ENCODE measurements at places on chromosomes 3 and 15.

DNA sequence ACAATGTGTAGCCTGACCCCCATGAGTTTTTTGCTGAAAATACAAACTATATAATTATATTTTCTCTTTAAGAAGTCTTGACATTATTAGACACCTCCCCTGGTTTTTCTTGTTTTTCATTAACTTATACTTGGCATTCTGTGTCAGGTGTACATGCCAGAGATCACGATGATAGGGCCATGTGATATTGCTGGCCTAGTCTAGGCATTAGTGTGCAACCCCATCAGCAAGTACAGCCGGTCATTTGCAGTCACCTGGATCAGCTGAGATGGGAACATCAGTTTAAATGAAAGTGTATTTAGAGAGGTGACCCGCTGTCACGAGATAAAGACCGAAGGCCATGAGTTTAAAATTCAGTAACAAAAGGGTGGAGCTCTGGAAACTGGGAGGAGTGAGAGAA, 12.6 kb upstream of the SPPL2A start:
- no peak for DNase-seq

DNA sequence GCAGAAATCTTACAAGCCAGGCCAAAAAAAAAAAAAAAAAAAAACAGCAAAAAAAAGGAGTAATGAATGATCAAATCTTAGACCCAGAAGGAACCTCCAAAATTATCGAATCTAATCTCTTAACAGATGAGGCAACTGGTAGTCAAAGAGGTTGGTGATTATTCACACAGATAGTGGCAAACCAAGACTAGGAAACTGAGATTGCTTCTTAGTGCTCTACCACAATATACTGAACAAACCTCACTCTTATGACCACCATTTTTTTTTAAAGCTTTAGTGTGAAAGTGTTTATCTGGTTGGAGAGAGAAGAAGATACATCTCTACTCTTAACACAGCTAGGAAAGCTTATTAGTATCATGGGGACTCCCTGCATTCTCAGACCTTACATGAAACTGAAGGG, 17.3 kb downstream of the ATOSA start:
- no peak for DNase-seq

DNA sequence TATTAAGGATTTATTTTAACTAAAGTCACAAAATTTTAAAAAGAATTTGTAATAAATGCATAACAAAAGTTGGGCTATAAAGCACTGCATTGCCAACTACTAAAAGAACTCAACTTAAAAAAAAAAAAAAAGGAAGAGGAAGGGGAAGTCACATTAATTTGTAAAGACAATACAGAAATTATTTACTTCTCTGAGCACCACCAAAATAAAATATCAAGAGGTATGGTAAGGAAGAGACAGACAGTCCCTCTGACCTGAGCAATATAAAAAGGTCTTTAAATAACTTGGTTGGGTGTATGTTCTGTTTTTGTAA, 83.5 kb downstream of the UACA start:
- DNase-seq, result no peak

- no peak for DNase-seq
These were observed 337.8 kb upstream of the NR2E3 start for GRCh38 chr15:71472566-71472965.

DNA sequence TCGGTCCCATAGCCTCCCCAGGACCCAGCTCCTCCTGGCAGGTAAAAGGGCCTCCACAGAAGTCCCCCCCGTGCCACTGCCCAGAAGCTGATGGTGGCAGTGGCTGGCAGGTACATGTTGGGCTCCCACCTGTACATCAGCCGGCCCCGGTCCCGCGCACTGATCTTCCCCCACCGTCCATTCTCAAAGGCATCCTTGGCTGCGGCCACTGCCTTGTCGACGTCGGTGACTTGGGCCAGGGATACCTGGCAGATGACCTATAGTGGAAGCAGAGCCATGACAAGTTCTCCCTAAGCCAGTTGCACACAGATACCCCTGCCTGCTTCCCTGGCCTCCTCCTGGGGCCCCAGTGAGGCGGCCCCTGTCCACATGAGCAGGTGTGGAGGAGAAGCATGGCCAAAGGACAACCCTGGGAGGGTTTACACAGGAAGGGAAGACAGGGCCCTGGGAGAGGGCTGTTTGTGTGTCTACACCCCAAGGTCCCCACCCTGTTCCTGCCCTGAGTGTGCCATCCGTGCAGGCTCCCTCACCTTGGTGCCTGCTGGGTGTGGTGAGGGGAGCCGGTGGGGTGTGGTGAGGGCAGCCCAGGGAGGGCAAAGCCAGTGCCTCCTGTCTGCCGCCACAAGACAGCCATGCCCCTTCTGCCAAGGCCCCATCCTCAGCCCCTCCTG, 44.8 kb downstream of the ALDH1L1 start:
- no peak for DNase-seq

GRCh38 chr3:139671107-139671506, 6.7 kb downstream of the NMNAT3 start:
- no peak for DNase-seq

GRCh38 chr15:38085931-38086568, 151.6 kb downstream of the TMCO5A start:
- peak; percentile 24 for DNase-seq

DNA sequence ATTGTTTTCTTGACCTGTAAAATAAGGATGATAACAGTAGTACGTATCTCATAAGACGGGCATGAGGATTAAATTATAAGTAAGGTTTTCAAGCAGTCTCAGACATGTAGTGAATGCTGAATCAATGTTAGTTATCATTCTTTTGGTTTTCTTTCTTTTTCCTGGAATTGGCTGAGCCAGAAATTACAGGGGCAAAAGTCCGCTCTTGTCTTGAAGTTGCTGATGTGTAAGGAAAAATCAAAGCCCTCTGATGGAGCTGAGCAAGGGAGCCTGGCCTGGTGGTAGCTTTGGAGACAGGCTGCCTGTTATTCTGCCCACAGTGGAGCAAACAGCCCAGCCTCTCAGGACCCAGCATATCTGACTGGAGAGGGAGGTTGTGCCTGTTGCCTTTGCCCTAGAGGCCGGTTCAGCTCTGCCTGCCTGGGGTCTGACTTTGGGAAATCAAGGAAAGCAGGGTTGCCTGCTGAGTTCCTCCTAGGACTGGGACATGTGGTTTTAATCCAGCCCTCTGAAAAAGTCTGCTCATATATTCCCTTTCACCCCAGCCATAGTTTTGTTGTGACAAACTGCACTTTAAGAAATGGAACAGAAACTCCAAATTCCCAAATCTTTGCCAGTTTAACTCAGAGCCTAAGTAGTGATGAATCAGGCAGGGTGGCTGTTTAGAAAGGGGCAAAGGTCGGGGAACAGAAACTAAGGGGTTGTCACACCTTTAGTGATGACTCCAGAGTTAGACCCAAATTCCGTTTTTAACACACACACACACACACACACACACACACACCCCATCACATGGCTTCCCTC, 40.1 kb downstream of the GASK1A start:
- no peak for DNase-seq

DNA sequence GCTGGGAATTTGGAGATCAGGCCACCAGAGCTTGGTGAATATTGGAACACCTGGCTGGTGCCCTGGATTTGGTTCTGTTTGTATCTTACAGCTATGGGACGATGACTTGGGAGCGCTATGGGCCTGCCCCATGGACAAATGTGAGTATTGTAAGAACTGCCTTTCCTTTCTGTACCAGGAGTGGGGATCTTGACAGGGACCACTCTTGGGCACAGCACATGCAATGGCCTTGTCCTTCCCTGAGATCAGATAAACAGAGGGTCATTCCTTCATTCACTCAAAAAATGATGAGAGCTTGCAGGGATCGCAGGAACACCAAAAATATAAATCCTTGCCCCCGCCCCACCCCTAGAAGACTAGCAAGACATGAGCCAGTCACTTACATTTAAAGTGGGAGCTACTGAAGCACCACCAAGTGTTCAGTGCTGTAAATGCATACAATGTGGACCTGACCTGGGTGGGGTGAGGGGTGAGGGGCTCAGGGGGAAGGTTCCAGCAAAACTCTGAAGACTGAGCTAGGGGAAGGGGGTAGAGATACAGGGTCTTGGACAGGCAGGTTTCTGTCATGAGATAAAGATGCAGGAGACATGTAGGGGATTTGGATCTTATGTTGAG, 2.7 kb upstream of the CRELD1 start:
- no peak for DNase-seq

- peak; percentile 67 for DNase-seq
These were observed 7.6 kb downstream of the EPHB3 start for GRCh38 chr3:184568924-184569829.

- DNase-seq, result peak; percentile 54
These were observed 4.6 kb downstream of the SNUPN start for GRCh38 chr15:75620841-75621391.

GRCh38 chr3:57691411-57692132, 1.3 kb downstream of the DENND6A start:
- no peak for DNase-seq

DNA sequence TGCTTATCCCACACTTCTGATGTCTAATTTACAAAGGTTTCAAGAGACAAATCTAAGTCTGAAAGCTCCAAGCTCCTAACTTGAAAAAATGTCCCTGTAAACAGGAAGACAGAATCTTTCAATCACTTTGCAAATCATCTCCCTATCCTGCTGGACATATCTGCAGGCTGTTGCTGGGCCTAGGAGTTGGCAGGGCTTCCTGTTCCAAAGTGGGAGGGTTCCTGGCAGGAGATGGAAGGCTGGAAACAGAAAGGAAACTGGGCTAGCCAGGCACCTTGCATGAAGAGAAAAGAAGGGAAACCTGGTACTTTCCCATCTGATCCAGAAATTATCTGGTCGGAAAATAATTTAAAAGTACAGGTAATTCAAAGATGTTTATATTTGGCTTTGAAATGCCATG, 227.3 kb upstream of the IL12A start:
- no peak for DNase-seq

DNA sequence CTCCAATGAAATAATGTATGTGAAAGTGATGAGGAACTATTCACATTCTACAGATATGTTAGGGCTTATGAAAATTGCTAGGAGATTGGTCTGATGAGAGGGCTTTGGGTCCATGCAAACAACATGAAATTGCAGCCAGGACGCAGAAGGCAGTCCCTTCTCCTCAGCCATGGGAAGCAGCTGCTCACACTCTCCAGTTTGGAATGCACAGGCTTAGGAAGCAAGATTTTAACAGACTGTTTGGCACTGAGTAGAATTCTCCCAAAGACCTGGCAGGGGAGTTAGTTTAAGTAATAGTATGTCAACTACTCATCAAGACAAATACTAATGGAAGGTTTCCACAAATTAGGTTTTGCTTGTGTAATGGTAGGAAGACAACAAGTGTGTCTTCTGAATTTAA, 500.7 kb upstream of the ARRDC4 start:
- DNase-seq, result no peak

- DNase-seq, result no peak
These were observed 1390.9 kb upstream of the CADM2 start for GRCh38 chr3:83567935-83568334.

DNA sequence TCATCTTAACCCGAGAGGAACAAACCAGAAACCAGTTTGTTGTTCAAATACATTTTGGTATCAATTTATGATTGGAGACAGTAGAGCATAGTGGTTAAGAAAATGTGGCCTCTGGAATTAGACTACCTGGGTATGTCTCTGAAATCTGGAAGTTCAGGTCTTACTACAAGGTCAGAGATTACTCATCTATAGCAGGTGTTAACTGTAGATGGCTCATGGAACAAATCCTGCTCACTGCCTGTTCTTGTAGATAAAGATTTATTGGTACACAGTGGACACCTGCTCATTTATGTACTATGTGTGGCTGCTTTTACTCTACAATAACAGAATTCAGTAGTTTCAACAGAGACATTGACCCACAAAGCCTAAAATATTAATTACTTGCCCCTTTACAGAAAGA, 413.3 kb downstream of the CNTN6 start:
- no peak for DNase-seq

DNA sequence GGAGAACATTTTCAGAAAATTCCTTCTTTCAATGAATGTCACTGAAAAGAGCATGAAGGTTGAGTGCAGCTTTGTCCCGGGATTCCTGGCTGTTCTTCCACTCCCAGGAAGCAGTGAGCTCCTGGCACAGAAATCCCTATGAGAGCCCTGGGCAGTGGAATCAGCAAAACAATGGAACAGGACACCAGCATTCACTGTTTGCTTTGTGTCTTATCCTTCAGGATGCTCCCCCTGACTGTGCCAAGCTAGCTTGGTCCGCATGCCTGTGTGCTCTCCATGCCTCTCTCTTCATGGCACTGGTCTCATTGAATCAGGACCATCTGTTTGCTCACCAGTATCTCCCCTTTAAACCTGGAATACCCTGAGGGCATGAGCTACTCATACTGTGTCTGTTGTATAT, 102.0 kb upstream of the GADL1 start:
- DNase-seq, result no peak

DNA sequence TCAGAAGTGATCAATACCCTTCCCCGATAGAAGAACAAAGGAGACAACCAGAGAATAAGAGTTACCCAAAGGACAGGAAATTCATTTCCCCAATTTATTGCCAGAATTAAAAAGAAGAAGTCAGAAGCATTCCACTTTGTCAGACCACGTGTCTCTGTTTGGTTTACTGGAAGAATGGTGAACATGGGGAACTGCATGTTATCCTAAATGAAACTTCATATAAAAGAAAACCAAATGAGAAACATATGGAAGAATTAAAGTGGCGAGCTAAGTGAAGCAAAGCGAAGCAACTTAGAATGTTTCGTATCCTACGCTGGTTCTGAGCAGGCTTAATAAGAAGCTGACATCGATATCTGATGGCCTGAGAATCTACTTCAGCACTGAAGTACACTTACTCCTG, 190.7 kb downstream of the MAGI1 start:
- no peak for DNase-seq

- no peak for DNase-seq
These were observed 7.0 kb upstream of the JMJD7 start for GRCh38 chr15:41820791-41821423.

DNA sequence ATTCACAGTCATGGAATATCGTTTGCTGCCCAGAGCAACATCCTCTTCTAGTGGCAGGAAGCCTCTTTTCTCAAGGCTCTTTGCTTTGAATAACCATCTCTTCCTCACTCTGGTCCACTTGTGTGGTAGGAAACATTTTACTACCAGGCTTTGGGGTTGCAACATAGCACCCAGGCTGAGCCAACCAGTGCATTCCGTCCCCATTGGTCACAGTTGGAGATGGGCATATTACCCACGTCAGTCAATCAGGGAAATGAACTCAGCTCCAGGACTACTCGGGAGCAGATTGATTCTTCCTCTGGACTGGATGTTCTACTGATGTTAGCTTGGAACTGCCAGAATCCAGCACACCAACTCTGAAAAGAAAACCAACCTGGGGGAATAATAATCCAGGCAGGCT, 4.2 kb upstream of the PEX5L start:
- no peak for DNase-seq

DNA sequence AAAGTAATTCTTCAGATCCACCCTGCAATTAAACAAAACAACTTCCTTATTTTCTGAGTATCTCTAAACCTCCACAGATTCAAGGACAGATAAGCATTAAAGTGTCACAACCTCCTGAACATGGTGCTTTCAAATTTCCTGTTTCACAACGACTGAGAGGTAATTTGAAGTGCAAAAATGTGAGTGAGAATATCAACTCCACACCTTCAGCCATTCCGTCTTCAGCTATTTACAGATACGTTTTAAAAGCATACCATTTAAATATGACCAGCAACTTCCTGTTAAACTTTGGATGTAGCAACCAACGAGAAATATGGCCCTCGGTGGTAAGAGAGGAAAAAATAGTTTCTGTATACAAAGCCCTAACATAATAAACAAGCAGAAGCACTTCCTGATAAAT, 32.1 kb upstream of the PCSK6 start:
- no peak for DNase-seq

All from HS-27A (cell line).